Caco-2 (cell line): ENCODE measurements at places on chromosomes 2 and 18. TPM values are rescaled to one million over a fixed set of nuclear protein-coding genes. Genes with fewer than 3 reads are reported as not detected.

GRCh38 chr18:78632111-78632541, 347.5 kb upstream of the SALL3 start:
- DNase-seq, result no peak
- H3K4me3 ChIP-seq, result no peak overlapping the region
- no peaks in the 10 kb centered on the region for H3K4me1 ChIP-seq
- H3K36me3 ChIP-seq, result no peaks in the 10 kb centered on the region
- H3K27me3 ChIP-seq, result no peaks in the 10 kb centered on the region
- H3K27ac ChIP-seq, result no peak overlapping the region

DNA sequence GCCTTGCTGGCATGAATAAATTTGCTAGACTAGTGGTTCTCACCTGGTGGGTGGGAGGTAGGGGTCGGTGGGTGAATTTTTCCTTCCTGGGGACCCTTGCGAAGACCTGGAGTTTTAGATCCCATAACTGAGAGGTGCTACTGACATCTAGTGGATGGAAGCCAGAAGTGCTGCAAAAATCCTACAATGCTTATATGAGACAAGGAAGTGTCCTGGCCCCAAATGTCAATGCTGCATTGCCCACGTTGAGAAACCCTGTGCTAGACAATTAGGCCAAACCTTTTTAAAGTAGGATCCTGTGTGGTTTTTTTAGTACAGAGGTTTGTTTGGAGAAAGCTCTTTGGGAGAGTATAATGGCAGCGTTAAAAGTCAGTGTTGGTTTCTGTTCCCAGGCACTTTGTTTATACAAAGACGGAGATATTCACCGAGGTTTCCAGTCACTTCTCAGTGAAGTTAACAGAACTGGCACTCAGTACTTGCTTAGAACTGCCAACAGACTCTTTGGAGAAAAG, 9.6 kb downstream of the SERPINB8 start:
- H3K4me1 ChIP-seq, result no peaks in the 10 kb centered on the region
- H3K4me3 ChIP-seq, result no peak overlapping the region
- peak; percentile 47 for DNase-seq
- no peaks in the 10 kb centered on the region for H3K27me3 ChIP-seq
- no peak overlapping the region for H3K27ac ChIP-seq

CD226 gene
- 0.02 TPM in 1 of 2 replicates, not detected in the other for total RNA-seq

- H3K4me3 ChIP-seq, result no peak overlapping the region
- H3K36me3 ChIP-seq, result no peaks in the 10 kb centered on the region
- peak; percentile 71 for DNase-seq
- peak overlapping the region; percentile 67 for H3K27ac ChIP-seq
Observed at GRCh38 chr18:12765126-12765525, 62.3 kb downstream of the PSMG2 start.

HTRA2 gene
- total RNA-seq, result 27.0 and 27.3 TPM in 2 replicates

DNA sequence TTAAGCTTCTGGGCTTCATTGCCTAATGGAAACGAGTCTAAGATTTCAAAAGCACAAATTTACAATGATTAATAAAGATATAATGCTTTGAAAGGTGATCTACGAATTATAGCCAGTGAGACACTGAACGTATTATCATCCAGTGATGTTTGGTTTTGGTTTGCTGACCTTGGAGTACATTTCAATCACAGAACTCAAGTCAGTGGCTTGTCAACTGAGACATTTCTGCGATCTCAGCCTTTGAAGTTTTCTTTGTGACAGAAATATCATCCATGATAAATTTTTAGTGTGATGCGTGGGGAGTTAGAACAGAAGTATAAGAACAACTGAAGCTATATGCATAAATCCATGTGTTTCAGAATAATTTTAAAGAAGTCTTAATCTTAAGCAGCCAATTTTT, 263.8 kb downstream of the TCF4 start:
- no peak overlapping the region for H3K27ac ChIP-seq
- DNase-seq, result no peak
- no peak overlapping the region for H3K4me3 ChIP-seq
- H3K4me1 ChIP-seq, result peaks cover 15% of the 10 kb centered on the region
- H3K36me3 ChIP-seq, result no peaks in the 10 kb centered on the region

DNA sequence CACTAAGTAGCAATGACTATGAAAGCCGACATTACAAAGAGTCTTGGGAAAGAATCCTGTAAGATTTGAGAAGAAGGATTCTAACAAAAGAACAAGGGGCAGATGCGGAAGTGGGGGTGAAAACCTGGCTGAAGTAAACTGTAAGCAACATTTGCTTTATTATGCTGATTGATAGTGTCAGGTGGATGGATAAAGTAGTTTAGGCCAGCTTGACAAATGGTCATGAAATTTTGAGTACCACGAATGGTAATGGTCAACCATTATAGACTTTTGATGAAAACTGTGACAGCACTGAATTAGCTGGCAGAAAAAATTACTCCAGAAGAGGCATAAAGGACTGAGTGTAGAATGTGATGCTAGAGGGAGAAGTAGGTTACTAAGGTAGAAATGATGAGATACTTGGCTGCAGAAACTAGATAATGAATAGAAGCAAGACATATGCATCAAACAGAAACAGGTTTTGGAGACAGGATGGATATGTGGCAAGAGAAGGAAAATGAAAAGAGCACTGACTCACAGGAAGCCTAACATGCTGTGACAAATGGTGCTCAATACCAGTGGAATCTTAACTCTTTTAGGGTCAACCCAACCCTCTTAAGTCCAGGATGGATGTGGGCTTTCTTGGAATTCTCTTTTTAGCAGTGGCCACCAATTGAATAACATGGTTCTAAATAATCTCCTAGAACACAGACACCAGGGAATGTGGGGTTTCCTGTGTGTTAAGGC, 6.8 kb downstream of the THUMPD2 start:
- no peaks in the 10 kb centered on the region for H3K27me3 ChIP-seq
- H3K4me3 ChIP-seq, result no peak overlapping the region
- DNase-seq, result no peak
- H3K36me3 ChIP-seq, result peaks cover 1% of the 10 kb centered on the region; the same call in 1 of the 2 replicates
- no peak overlapping the region for H3K27ac ChIP-seq

GRCh38 chr2:23457990-23458682, 73.2 kb downstream of the KLHL29 start:
- H3K27me3 ChIP-seq, result no peaks in the 10 kb centered on the region; the same call in 1 of the 2 replicates
- no peak overlapping the region for H3K27ac ChIP-seq
- H3K4me3 ChIP-seq, result no peak overlapping the region
- no peak for DNase-seq
- H3K4me1 ChIP-seq, result no peaks in the 10 kb centered on the region

DNA sequence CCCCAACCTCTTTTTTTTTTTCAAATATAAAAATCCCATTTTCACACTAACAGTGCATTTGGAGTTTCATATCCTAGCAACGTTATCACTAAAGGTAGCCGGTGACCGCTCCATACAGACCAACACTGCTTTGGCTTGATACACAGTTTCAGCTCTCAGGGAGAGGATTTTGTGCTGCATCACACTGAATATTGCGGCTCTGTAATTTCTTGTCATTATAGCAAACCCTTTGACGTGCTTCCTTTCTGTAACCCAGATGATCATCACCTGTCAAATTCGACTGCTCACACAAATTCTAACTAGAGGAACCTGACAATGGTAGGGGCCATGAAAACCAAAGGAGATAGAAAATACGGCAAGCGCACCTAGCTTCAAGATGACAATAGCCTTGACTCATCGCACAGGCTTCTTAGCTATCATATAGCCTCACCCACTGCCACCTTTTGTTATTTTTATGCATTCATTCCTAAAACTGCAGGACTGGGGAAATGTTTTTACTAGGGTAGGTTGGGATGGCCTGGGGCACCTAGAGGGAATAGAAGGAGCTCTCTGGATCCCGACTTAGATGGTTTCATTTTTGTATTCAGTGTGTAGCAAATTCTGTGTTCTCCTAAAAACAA, 582.9 kb upstream of the PIK3C3 start:
- no peak overlapping the region for H3K4me3 ChIP-seq
- no peak for DNase-seq
- no peaks in the 10 kb centered on the region for H3K36me3 ChIP-seq
- no peaks in the 10 kb centered on the region for H3K27me3 ChIP-seq
- H3K27ac ChIP-seq, result no peak overlapping the region

BCL2 gene
- total RNA-seq, result 6.3 and 6.5 TPM in 2 replicates

DNA sequence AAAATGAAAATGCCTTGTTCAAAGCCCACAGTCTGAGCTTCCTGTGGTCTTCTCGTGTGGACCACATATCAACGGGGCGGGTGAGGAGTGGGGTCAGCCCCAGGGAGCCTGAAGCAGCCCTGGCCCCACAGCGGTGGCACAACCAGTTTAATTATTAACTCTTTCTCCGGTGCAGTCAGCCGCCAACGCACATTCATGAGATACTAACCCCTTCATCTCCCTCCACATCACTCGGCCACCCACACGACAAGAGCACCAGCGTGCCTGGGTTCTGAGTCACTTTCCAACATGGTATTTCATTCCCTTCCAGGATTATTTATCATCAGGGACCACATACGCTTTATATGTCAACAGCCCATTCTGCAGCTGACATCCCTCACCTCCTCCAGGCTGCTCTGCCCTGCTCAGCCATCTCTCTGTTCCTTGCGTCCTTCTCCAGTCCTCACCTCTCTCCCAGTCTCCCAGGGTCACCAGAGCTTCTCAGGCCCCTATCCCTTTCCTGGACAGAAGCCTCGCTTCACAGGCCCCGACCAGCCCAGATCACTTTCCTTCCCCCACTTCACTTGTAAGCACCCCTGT, 48.0 kb upstream of the ID2 start:
- H3K36me3 ChIP-seq, result no peaks in the 10 kb centered on the region
- H3K4me1 ChIP-seq, result peaks cover 77% of the 10 kb centered on the region

- H3K27ac ChIP-seq, result no peak overlapping the region
- DNase-seq, result no peak
Observed at GRCh38 chr2:1591461-1591770, 152.9 kb downstream of the PXDN start.

GRCh38 chr18:61892683-61893308, at the start of gene RNF152:
Gene RNF152 (minus strand): TSS chr18:61893007. CDS start chr18:61816463, 76,544 bp downstream.
- H3K4me3 ChIP-seq, result peak within 1 kb of the TSS; percentile 58
- no peaks in the 10 kb centered on the region for H3K36me3 ChIP-seq
- H3K27ac ChIP-seq, result no peak within 1 kb of the TSS
- H3K4me1 ChIP-seq, result no peaks in the 10 kb centered on the region
- no peaks in the 10 kb centered on the region for H3K27me3 ChIP-seq

GRCh38 chr2:88517759-88518201, 65.3 kb upstream of the FOXI3 start:
- no peaks in the 10 kb centered on the region; the same call in 1 of the 2 replicates for H3K27me3 ChIP-seq
- no peak overlapping the region for H3K4me3 ChIP-seq
- H3K27ac ChIP-seq, result no peak overlapping the region
- H3K4me1 ChIP-seq, result no peaks in the 10 kb centered on the region
- no peak for DNase-seq
- H3K36me3 ChIP-seq, result no peaks in the 10 kb centered on the region

ACKR3 gene
- 3.2 and 3.9 TPM in 2 replicates for total RNA-seq

PTCD3 gene
- total RNA-seq, result 278 and 282 TPM in 2 replicates

DNA sequence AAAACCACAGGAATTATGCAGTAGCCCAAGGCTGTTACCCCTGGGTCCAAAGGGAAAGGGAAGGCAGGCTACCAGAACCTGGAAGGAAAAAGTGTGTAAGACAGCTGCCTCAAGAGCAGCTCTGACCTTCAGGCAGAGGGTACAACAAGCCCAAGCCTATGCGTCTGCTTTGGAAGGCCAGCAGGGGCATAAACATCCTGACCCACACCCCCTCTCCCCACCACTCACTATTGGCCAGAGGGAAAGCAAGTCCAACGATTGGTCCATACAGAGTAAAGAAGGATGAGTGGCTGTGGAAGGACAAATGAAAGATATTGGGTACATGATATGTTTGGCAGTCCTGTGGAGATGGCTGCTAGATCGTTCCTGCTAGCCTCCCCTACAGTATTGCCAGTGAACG, 227.6 kb upstream of the HNRNPA3 start:
- no peaks in the 10 kb centered on the region for H3K36me3 ChIP-seq
- no peak overlapping the region for H3K27ac ChIP-seq
- H3K4me3 ChIP-seq, result no peak overlapping the region
- DNase-seq, result no peak

SIX2 gene
- total RNA-seq, result 0.88 and 1.9 TPM in 2 replicates
